ENCODE measurements at places on chromosomes 1 and 21.

DNA sequence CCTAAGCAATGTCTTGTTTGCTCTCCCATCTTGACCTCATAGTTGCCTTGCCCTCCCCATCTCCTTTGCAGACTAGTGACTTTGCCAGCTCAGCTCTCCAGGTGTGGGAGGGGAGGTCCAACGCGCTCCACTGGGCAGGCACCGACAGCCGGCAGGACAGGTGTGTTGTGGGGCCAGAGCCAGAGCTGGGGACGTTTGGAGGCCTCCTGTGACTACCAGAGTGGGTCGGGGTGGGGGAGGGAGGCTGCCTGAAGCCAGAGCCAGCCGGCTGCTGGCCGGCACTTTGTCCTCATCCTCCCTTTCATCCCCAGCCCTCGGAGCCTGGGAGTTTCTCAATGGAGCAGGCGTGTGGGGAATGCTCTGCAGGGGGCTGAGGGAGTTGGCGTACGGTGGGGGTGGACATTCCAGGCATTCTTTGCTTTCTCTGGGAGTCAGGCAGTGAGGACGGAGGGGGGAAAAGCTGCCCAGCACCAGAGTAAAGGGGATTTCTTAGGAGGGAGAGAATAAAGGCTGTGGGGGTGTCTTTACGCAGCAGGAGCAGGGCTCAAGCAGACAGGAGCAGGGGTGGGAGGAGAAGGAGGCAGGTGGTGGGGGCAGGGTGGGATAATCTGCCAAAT, 20.2 kb downstream of the NUAK2 start:
- DNase-seq: peak; percentile 69

- no peak for DNase-seq
Measured at GRCh38 chr1:193321242-193321840, 134.9 kb upstream of the B3GALT2 start.

DNA sequence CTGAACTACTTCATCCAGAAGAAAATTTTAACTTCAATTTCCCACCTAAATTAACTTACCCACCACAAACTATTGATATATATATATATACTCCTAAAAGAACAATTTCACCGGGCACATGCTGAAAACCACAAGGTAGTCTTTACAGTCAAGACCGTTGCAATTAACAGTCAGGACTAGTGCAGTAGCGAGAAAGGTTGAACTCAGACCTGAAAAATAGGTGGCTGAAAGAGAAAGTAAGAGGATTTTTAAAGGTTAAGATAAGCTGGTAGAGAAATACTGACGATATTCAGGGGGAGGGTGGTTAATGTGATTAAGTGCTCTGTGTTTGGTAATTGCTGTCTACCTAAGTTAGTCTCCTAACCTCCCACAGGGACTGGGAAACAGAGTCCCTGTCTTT, 1153.5 kb upstream of the TMPRSS15 start:
- DNase-seq: no peak

GRCh38 chr1:151166505-151166956, 587 bp downstream of the SCNM1 start:
- no peak for DNase-seq

DNA sequence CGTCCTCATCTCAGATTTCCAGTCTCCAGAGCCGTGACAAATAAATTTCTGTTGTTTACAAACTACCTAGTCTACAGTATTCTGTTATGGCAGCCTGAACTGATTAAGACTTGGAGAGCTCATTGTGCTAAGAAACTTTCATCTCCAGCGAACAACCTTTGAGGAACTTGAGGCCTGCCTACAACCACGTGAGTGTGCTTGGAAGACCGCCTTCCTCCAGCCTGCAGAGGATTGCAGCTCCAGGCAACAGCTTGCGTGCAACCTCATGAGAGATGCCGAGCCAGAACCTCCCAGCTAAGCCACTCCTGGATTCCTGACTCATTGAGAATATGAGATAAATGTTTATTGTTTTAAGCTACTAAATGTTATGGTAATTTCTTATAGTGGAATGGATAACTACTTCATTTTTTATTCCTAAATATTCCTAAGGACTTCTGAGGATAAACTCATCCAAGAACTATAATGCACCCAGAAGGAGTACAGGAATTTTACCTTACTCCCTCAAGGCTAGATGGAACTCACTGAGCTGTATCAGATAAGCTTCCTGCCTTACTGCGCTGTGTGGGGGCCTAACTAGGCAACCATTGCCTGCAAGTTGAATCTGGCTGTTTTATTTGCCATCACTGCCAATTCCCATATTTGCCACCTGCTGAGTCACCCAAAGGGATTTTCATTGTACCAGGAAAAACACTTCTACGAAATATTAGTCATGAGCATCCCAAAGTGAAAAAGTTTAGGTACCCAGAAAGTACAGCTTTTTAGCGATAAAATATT, 17.6 kb downstream of the FAM177B start:
- DNase-seq: no peak

GRCh38 chr1:193569096-193569982, 382.9 kb upstream of the B3GALT2 start:
- DNase-seq: no peak

GRCh38 chr1:230167419-230167852, 100.4 kb downstream of the GALNT2 start:
- DNase-seq: no peak

GRCh38 chr21:41170442-41170841, 2.5 kb downstream of the BACE2 start:
- no peak for DNase-seq
